Activated T-helper 17 cell treated with anti-CD3 and anti-CD28 coated beads, Interleukin-2, amount 50 U/mL, for 72 hours (primary cell): ENCODE measurements at places on chromosomes 1 and 21.

DNA sequence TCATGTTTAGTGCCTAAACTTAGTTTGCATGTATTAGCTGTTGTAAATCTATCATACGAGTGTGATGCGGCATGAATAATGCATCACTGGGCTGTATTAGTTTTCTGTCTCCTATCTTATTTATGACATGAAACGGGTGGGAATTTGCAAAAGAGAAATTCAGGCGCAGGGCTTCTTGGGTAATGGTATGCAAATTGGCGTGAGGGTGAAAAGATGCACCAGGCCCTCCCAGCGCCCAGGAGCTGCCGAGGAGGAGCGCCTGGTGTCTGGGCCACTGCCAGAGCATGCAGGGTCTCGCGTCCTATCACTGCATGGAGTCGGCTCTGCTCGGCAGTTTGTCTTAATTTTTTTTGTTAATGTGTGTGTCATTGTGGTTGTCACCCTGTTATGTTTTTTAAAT, 82.9 kb upstream of the ACTL8 start:
- no peak for ATAC-seq

- ATAC-seq: peak; percentile 40
Observed at GRCh38 chr1:15046487-15047165, 106.9 kb upstream of the TMEM51 start.

GRCh38 chr1:240935920-240936319, 324.0 kb upstream of the GREM2 start:
- no peak for ATAC-seq

DNA sequence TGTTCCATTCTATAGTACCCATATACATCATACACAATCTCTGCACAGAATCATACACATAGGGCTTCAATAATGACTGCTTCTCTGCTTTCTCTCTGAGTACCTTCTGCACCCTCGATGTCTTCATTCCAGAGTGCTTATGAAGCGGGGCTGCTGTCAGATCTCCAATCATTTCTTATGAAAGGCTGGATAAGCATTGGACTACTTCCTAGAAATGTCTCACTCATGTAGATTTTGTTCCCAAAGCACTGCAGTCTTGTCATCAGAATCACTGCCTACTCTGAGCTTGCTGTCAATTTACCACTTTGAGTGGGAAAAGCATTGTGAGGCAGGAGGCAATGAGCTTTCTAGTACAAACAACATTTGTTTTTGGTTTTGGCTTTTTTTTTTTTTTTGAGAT, 179.0 kb downstream of the SLC35F3 start:
- no peak for ATAC-seq

- no peak for ATAC-seq
Observed at GRCh38 chr1:43217747-43218146, 45.6 kb downstream of the CFAP57 start.
